NCI-H1092 (cell line): ENCODE measurements at places on chromosomes 5 and 9.
A peak's percentile ranks its signal among the peaks of the same experiment; 100 is the strongest.

DNA sequence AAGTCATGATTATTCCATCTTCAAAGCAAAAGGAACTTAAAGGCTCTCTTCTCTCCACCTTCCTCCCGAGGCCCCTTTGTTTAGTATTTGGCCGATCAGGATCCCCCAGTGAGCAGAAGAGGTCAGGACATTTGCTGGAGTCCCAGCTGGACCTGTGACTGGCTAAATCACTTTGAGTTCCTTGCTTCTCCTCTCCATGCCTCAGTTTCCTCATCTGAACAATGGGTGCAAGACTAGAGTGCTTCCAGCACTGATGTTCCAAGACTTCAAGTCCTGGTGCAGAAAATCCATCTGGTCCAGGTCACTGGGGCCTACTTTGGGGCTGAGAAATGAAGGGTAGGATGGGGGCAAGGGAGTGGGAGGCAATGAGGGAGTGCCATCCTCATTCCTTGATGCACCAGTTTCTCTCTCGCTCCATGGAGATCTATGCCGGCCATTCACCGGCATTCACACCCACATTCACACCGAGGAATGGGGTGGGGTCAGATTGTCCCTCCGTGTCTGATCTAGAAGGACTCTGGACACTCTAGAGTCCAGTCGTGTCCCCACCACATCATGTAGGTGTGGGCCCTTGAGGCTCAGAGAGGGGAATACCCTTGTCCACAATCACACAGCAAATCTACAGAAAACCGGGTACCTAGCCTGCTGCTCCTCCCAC is 38.7 kb upstream of the IL17B start:
- no peak for DNase-seq

- DNase-seq: no peak
Observed at GRCh38 chr9:34512131-34513078, 10.4 kb downstream of the ENHO start.

DNA sequence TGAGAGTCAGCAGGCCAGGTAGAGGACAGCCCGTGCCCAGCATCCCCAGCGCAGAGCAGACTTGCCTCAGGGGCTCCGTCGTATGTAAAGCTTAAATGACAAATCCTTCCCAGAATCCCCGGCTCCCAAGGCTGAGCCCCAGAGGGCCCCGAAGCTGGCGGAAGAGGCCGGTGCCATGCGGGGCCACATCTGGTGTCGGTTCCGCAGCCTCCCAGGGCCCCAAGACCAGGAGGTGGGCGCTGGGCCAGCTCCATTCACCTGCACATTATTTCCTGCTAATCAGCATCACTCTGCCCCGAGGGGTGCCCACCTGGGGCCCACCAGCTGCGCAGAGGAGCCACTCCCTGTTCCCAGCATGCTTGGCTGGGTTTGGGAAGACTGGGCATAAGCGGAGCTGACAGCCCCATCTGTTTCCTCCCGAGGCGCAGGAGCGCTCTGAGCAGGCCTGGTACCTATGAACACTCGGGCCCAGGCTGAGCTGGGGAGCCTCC is 124.0 kb upstream of the PPP1R26 start:
- no peak for DNase-seq

- DNase-seq: no peak
Observed at GRCh38 chr9:38036359-38037084, 32.5 kb downstream of the SHB start.

GRCh38 chr5:38528162-38528703 is 28.2 kb downstream of the LIFR start:
- DNase-seq: no peak

GRCh38 chr9:76810377-76810957 is 46.2 kb downstream of the PCA3 start:
- DNase-seq: peak; percentile 27
